ENCODE measurements at places on chromosomes 7 and 10.
A peak's percentile ranks its signal among the peaks of the same experiment; 100 is the strongest.

DNA sequence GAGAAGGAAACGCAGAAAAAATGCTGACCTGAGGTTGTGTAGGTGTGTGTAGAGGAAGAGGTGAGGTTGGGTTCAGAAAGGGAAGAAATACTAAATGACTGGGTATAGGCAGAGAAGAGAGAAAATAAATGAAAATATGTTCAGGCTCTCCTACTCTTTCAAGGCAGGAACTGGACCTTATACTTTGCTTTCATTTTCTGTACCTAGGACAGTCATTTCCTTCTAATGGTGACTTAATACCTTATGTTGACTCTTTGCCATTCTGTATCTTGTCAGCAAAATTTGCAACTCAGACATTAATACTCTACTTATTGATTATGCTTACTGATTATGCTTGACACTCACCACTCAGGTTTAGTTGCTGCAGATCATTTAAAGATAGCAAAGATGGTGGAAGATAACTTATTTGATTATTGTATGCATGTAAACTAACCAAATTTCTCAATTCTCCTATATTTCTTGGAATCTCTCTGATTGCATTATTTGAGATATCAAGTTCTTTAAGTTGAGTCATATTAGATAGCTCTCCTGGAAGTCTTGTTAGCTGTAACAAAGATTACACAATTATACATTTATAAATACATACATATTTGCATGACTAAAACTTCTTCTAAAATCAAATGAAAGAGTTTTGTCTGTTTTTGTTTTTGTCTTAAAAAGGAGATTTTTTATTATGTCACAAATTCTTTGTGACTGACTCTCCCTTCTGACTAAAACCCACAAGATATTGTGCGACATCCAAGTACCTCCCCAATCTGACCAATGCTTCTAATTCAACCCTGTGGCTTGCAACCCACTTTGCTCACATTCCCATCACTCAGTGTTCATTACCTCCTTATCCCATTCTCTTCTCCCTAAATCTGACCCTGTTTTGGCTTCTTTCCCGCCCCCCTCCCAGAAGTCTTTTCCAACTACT lies 20.0 kb downstream of the LRRD1 start:
- no peak for DNase-seq

GRCh38 chr7:36763132-36763816 lies 39.0 kb upstream of the AOAH start:
- no peak for DNase-seq

GRCh38 chr10:37125191-37125732 lies at the start of gene ANKRD30A:
Gene ANKRD30A (plus strand): TSS chr10:37125598. CDS start chr10:37125788, 190 bp downstream.
- no peak for DNase-seq

GRCh38 chr10:114311496-114312209 lies 72.6 kb downstream of the VWA2 start:
- no peak for DNase-seq

- DNase-seq = no peak
Measured at GRCh38 chr10:2122431-2123124, 385.3 kb upstream of the ADARB2 start.

DNA sequence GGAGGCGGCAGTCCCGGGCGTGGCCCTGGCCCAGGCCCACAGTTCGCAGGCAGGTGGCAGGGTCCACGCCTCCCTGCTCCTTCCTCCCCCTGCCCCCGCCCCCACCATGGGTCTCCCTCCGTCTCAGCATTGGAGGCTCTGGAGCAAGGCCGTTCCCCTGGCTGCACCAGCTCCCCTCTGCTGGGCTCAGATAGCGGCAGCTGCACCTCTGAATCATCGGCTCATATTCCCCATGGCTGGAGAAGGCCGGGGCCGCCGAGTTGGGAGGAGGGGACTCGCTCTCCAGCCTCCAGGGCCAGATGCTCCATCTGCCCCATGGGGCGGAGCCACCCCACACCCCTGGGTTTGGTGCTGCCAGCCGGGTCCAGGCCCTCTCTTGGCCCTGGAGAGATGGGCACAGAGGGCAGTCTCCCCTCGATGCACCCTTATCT lies 145.0 kb downstream of the ELFN1 start:
- no peak for DNase-seq

- DNase-seq = no peak
Measured at GRCh38 chr10:35934642-35934995, 292.5 kb upstream of the FZD8 start.

DNA sequence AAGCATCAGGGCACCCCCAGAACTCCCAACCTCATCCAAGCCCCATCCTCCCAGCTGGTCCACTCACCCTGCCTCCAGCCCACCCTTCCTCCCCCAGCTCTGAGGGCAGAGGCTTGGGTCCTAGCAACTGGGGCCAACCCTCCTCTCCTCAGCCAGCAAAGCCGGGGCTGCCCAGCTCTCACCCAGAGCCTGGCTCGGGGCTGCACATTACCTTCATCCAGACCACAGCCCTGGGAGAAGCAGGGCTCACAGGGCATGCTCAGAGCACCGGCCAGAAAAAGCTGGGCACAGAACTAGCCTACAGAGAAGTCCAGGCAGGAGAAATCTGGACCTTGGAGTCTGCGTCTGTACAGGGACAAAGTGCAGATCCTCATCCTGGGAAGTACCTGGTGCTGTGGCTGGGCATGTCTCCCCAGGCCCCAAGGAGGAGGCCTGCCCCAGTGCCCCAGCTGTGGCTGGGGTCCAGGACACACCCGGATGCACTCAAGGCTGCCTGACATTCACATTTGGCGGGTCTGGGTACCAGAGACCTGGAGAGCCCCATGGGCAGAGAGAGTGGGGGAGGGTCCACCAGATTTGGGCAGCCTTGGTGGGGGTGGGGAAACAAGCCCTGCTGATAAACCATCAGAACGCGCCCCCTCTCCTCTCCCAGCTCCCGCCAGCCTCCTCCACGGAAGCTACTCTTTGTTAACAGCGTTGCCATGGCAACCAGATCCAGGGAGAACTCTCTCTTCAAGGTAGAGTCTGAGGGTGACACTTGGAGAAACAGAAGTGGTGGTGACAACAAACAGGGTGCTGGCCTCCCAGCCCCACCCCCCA lies 5.1 kb downstream of the RASGEF1A start:
- peak; percentile 35 for DNase-seq

GRCh38 chr10:91117505-91117904 lies 103.0 kb upstream of the PCGF5 start:
- no peak for DNase-seq

- no peak for DNase-seq
Measured at GRCh38 chr10:26730552-26730951, 33.1 kb downstream of the PDSS1 start.

DNA sequence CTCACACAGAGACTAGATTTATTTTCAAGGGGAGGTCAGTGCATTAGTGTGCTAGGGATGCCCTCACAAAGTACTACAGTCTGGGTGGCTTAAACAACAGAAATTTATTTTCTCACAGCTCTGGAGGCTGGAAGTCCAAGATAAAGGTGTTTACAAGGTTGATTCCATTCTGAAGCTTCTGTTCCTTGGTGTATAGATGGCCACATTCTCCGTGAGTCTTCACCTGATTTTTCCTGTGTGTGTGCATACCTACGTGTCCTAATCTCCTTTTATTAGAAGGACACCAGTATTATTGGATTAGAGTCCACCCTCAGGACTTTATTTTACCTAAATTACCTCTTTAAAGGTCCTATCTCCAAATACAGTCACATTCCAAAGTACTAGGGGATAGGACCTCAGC lies 91.7 kb upstream of the FRMD4A start:
- peak; percentile 91 for DNase-seq

GRCh38 chr7:55073051-55073511 lies 54.3 kb downstream of the EGFR start:
- DNase-seq = no peak

DNA sequence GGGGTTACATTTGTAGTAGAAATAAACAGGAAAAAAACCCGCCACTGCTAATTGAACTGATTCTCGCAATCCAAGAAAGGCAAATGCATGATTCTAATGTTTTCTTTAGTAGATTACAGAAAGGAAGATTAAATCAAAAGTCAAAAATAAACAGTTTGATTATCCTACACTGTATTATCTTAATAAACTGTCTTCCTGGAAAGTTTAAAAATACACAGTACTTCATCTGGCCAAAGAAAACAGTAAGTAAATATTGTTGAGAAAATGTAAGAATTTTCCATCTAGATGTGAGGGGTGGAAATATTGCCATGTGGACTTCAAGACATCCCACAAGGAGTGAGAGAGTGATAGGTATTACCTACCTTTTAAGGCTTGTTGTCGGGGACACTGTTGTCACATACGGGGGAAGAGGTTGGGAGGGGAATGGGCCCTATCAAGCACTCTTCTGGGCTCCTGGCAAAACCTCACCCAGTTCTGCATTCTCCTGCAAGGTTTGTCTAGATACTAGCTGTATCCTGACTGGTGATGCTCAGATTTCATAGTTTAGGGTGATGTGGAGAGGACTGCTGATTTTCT lies 17.8 kb downstream of the GRK5 start:
- DNase-seq = no peak

DNA sequence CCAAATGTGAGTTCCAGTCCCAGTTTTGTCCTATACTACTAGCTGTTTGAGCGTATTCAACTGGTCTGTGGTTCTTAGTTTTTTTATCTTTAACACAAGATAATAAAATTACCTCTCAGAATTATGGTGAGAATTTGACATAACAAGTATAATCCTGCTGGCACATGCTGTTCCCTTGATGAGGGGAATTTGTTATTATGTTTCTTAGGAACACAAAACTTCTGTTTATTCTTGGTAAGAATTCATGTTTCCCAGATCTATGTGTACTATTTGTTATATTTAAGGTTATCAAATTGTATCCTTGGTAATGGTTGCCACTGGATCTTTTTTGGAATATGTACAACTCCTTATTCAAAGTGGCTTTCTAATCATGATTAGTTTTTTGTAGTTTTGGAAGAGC lies 335.6 kb downstream of the ADK start:
- no peak for DNase-seq

DNA sequence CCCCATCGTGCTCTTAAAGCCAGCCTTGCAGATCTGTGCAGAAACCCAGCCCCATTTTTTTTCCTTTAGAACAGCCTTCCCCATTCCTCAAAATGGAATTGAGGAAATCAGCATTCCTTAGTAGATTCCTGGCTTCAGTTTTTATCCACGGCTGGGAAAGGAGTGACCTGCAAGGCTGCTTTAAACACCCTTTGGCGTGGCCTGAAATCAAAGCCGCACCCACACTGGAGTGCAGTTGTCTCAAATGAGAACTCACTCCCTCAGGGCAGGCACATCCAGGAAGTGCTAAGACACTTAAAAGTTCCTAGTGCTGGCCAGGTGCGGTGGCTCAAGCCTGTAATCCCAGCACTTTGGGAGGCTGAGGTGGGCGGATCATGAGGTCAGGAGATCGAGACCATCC lies 34.8 kb downstream of the HTR5A start:
- DNase-seq = no peak

DNA sequence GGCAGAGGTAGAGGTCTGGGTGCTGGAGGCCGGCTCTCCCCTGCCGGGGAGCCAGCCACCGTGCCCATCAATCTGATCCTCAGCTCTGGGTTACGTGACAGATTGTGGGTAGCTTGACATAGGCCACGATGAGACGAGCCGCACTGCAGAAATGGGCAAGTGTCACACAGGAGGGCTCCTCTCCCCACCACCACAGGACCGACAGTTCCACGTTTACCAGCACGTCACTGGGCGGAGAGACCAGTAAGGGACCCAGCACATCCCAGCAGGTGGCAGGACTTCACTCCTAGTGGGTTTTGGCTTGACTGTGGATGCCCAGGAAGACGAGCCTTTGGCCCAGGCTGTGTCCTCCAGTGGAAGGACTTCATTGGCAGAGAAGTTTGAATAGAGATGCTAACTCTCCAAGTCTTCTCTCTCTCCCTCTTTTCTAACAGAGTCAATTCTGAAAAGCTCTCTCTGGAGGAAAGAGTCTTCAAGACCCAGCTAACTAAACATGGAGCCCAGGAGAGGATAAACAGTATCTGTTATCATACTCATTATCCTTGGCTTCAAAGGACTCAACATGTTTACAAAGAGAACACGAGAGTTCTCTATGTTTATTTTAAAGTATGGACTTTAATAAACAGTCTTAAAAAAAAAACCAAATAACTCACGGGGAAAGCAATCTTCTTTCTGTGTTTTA lies 129.3 kb upstream of the JCAD start:
- no peak for DNase-seq

- no peak for DNase-seq
Measured at GRCh38 chr10:123558651-123559050, 107.5 kb upstream of the GPR26 start.

DNA sequence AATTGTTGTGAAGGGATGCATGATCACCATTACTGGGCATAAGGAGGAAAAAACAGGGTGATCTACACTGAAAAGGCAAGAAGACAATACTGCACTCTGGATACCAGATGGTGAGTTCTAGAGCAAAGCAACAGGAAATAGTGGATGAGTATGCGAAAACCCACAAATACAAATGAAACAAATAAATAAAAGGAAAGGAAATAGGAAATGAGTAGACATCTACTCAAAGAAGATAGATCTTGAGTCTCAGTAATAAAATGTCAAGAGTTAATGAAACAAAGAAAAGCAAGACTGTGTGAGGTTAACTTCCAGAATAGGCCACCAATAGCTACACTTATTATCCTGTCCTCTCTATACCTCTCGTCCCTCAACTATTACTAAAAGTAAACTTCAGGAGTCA lies 11.7 kb downstream of the ORC5 start:
- no peak for DNase-seq

DNA sequence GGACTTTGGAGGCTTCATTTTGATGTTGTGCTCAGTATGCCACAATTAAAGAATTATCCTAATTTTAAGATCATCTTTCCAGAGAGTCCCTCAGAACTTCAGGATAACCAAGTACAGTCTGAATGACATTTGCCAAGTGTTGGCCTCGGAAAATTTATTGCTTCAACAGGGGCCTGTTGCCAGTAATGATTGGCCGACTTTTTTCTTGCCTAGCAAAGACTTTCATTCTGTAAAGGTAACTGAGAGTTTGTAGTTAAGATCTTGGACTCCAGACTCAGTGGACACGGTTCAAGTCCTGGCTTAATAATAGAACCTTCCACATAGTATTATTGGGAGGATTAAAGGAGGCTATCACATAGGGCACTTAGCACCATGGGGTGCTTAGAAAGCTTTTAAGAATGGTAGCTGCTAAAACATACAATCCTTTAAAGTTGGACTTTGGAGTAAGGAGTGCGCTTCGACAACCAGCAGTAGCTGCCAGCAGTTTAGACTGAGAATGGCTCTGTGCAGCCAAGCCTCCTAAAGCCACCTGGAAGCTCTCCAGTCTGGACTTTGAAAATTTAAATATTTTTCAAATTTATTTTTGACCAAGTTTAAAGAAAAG lies 90.0 kb downstream of the PLCE1 start:
- no peak for DNase-seq
